ENCODE measurements at places on chromosomes 4 and X. TPM values are rescaled to one million over a fixed set of nuclear protein-coding genes. Genes with fewer than 3 reads are reported as not detected.

Gene SLC6A14
- not detected for total RNA-seq

Gene MAGED4B
- 107 TPM for total RNA-seq

Gene SMARCA1
- total RNA-seq = 75.0 TPM

Gene ATP2B3
- 7.3 TPM for total RNA-seq

Gene MBNL3
- 2.0 TPM for total RNA-seq

Gene P2RY4
- total RNA-seq = not detected

Gene GASK1B
- total RNA-seq = 6.1 TPM

Gene FDCSP
- total RNA-seq = not detected

Gene PASD1
- not detected for total RNA-seq

Gene RBM46
- total RNA-seq = not detected

Gene NKX6-1
- total RNA-seq = 0.41 TPM

Gene NXF2B
- not detected for total RNA-seq

DNA sequence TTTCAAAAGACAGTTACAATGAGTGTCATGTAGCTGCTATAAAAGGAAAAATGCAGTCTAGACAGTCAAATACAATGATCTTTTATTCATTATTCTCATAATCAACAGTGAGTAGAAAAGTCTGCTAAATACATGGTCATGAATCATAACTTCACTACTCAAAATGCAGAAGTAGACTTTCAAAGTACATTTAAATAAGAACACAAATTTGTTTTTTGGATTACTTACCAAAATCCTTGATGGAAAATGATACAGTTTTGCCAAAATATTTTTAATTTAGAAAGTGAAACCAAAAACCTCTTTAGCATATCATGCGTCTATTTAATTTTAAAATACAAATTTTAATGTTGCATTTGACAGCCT lies 4.9 kb downstream of the ACSL4 start:
- DNase-seq = no peak

DNA sequence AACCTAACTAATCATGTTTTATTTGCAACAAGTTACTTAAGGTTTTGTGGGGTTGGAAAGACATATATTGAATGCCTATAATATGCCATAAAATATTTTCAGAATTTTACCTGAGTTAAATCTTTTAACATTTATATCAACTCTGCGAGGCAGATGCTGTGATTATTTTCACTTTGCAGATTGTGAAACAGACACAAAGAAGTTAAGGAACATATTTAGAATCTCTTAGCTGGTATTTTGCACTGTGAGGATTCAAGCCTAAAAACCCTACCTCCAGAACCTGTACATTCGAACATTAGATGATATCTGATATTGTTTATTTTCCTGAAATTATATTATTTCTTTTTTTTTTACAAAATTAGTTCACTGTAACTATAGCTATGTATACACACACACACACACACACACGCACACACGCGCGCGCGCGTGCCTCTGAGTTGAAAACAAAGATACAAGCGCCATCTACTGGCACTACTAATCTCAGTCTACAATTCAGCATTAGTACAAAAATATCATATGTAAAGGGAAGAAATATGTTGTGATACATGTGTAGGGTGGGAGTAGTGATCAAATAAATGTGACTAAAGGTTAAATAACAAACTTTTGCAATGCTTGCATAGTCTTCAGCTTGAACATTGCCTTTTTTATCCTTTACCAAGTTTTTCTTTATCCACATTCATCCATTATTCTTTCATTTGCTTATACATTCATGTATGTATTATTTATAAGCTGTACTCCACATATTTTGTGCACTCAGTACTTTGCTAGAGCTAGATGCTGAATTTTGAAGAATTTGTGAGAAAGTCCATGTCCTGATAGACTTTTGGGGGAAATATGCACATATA lies 61.5 kb downstream of the ANXA10 start:
- DNase-seq = peak; percentile 6

GRCh38 chr4:26061248-26061986 lies 147.4 kb downstream of the SMIM20 start:
- no peak for DNase-seq

GRCh38 chrX:85698921-85699320 lies 319.5 kb upstream of the POF1B start:
- DNase-seq = no peak

- no peak for DNase-seq
These were observed 840.8 kb upstream of the HTR2C start for GRCh38 chrX:113743069-113743468.

- no peak for DNase-seq
These were observed 689 bp upstream of the TMA16 start for GRCh38 chr4:163493643-163494359.

GRCh38 chrX:8304668-8305067 lies 133.6 kb upstream of the VCX2 start:
- DNase-seq = no peak

DNA sequence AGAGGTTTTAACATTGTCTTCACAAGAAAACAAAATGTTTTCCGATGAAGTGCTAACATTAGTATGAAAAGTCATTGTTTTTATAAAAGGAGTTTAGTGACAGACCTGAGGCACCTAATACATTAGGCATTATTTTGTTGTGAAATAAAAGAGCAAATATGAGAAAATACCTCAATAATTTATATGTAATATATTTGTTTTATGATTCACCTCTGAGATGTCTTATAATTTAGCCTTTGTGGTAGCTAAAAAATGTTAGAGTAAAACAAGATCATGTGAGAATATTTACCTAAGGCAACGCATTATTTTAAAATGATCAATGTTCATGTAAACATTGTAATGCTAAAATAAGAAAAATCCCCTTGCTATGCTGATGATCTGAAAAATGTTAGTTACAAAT lies 100.9 kb upstream of the WDFY3 start:
- DNase-seq = no peak

GRCh38 chrX:115547448-115547847 lies 13.5 kb upstream of the PLS3 start:
- DNase-seq = no peak

GRCh38 chr4:4501679-4502078 lies 40.2 kb downstream of the STX18 start:
- no peak for DNase-seq

DNA sequence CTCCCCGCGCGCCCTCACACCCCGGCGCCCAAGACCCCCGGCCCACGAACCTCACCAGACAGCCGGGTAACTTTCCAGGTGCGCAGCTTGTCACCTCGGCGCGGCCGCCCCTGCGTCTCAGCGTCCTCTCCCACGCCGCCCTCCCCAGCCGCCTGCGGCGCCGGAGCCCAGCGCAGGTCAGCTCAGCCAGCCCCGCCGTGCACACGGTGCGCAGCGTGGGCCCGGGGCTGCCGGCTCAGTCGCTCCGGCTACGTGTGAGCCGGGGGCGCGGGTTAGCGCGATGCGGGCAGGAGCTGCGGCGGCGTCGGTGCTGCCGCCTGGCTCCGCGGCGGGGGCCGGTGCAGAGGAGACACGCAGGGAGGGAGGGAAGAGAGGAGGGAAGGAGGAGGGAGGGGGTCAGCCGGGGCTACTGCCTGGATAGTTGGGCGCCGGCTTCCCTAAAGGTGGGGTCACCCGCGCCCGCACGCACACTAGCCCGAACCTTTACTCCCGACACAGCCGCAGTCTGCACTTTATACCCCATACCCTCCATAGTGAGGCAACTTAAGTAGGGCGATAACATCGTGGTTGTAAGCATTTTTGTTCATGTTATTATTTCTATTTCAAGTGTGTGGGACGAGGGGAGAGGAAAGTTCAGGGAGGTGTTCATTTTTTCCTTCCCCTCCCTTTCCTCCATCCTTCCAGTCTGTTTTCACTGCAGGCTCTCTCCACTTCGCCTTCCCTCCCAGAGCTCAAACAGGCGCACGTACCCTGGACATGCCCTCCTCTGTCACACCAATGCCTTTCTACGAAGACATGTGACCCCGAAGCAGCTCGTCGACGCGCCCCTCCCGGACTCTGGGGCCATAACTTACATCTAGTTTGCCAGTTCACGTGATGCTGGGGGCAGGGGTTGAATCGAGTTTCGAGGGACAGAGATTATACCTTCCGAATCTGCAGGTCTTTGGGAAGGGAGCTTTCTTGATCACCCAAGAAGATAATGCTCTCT lies at the start of gene PRKG2:
Gene PRKG2, minus strand, starts transcription at position 342 of the 988 bp plus-strand sequence. CDS start 10,175 bp downstream, outside the sequence.
- DNase-seq = peak; percentile 21

DNA sequence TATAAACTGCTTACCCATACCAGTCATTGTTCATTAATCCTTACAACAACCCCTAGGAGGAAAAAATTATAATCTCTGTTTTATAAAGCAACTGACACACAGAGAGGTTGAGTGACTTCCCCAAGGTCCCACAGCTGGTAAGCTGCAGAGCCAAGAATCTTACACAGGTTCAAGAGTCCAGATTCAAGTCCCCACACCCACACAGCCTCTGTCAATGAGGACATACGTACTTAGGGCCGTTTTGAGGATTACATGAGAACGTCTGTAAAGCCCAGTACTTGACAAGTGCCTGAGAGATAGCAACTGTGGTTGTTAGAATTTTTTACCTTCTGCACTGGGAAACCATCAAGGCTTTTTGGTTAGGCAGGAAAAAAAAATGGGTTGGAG lies 556 bp upstream of the SLC25A43 start:
- DNase-seq = no peak

DNA sequence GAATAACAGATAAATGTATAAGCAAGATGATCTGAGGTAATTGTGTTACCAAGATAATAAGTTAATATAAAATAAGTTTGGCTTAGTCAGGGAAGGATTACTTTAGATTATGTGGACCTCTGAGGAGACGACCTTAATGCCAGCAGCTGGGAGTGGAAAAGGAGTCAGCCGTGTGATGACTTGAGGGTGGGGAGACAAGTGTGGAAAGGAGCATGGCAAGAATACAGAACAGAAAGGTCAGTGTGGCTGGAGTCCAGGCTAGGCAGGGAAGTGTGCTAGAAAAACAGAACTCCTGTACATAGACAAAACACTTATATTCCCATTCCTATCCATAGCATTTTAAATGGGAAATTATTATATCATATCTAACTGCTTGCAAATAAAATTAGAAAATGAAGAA lies 138.8 kb downstream of the PDLIM5 start:
- DNase-seq = no peak

DNA sequence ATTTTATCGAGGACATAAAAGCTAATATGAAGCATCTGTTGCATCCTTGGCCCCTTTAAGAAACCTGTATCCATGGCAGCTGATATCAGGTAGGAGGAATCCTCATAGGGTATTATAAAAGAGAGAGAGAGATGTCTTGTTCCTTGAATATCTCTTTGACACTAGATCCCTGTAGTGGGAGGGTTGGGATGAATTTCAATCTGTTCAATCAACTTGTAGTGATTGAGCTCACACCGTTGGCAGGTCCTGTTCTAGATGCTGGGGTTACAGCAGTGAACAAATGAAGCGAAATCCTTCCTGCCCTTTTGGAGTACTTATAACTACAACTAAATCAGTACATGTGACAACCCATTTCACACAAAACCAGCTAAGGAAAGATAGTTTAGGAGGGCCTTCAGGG lies 35.3 kb upstream of the GATB start:
- no peak for DNase-seq

- no peak for DNase-seq
These were observed 2.3 kb upstream of the PPP2R3B start for GRCh38 chrX:389021-389441.

GRCh38 chrX:51296138-51296537 lies 36.5 kb upstream of the NUDT10 start:
- DNase-seq = no peak

DNA sequence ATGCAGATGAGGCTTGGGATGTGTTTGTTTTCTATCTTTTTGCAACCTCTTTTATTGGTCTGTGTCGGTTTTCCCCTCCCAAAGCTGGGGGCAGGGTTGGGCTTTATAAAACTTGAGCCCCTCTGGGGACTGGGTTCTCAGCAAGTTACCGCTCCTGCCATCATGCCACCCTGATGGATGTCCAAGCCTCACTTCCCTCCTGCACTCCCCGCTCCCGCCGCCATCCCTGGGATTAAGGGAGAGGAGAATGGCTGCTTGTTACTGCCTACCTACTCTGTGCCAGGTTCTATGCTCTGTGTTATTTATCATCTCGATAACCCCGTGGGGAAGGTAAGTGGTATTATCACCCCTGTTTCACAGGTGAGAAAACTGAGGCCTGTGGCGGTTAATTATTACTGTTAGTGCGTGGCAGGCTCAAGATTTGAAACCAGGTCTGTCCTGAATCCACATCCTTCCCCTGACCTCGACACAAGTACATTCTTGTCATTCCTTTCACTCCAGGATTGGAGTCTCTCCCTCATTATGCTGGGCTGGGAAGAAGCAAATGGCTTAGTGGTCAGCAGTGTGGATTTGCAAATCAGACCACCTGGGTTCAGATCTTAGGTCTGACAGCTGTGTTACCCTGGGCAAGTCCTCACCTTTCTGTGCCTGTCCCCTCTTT lies 4.5 kb downstream of the UBA1 start:
- DNase-seq = no peak

- DNase-seq = no peak
These were observed 18.4 kb upstream of the STK26 start for GRCh38 chrX:132004728-132005127.

- DNase-seq = no peak
These were observed 9.1 kb downstream of the KLB start for GRCh38 chr4:39415678-39416283.

DNA sequence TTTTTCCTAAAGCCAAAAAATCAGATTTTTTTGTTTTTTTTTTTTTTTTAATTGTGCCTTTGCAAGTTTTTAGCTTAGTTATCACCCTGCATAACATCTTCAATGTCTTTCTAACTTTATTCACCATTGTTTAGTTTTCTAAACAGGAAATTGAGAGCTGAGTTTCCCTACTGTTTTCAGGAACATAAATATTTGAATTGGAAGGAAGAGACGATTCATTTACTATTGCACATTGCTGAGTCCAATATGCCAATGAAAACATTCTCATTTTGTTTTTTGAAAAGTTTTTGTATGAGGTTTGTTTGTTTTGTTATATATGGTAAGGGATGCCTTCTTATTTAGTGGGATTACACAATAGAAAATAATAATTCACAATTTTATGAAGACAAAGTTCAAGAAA lies 148.4 kb downstream of the ANKRD50 start:
- no peak for DNase-seq

GRCh38 chr4:169009286-169010124 lies 550 bp downstream of the CBR4 start:
- DNase-seq = no peak

GRCh38 chrX:134752558-134752957 lies 94.3 kb upstream of the PLAC1 start:
- DNase-seq = no peak

DNA sequence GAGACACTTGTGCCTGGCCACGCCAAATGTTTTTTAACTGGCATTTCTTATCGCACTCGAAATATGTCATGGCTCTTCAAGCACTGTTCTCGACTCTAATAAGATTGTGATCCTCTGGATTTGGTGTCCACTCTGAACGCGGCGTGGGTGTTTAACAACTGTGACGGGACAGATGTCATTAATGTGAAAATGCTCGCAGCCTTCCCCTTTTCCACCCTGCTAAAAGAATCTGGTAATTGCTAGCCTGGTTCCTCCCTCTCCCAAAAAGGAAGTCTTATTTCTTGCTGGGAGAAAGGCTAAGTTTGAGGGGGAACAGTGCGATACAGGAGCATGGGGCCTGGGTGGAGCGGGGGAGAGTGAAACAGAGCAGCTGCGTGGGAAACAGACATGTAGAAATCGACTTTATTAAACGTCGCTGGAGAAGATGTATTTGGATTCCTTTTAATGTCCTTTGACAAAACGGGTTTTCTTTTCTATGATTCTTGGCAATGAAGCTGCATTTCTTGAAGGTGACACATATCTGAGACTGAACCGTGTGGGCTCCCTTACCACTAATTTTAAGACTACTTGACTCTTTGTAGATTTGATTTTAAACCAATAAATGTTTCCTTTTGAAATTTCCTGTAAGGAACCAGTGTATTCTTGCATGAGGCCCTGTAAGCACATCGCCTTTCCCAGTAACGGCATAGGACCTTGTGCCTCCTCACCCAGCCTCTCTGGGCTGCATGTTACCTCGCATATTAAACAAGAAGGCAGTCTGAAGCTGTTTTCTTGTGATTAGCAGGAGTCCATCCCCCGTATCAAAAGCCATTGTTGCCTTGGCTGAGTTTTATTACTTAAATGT lies 17.8 kb downstream of the TBC1D1 start:
- no peak for DNase-seq

Measured in frontal cortex (tissue), 4 donors.